ENCODE measurements at places on chromosomes 6 and 20. TPM values are rescaled to one million over a fixed set of nuclear protein-coding genes. Genes with fewer than 3 reads are reported as not detected.

Gene RPS6KA2
- total RNA-seq = 42.6 TPM

Gene GRM1
- not detected for total RNA-seq

Gene NKX2-2
- not detected for total RNA-seq

Gene NKX2-4
- not detected for total RNA-seq

Gene METTL24
- not detected for total RNA-seq

Gene ENPP4
- 0.26 TPM for total RNA-seq

Gene PLA2G7
- total RNA-seq = not detected

Gene BMP5
- not detected for total RNA-seq

Gene ERMARD
- 25.8 TPM for total RNA-seq

Gene PLCB1
- 1.1 TPM for total RNA-seq

Gene CLPSL1
- not detected for total RNA-seq

Gene NOX3
- not detected for total RNA-seq

Gene SIRPB2
- total RNA-seq = 0.26 TPM
